ENCODE measurements at places on chromosomes 2 and 18.

- no peak for DNase-seq
Measured at GRCh38 chr2:48993576-48993975, 160.7 kb downstream of the FSHR start.

DNA sequence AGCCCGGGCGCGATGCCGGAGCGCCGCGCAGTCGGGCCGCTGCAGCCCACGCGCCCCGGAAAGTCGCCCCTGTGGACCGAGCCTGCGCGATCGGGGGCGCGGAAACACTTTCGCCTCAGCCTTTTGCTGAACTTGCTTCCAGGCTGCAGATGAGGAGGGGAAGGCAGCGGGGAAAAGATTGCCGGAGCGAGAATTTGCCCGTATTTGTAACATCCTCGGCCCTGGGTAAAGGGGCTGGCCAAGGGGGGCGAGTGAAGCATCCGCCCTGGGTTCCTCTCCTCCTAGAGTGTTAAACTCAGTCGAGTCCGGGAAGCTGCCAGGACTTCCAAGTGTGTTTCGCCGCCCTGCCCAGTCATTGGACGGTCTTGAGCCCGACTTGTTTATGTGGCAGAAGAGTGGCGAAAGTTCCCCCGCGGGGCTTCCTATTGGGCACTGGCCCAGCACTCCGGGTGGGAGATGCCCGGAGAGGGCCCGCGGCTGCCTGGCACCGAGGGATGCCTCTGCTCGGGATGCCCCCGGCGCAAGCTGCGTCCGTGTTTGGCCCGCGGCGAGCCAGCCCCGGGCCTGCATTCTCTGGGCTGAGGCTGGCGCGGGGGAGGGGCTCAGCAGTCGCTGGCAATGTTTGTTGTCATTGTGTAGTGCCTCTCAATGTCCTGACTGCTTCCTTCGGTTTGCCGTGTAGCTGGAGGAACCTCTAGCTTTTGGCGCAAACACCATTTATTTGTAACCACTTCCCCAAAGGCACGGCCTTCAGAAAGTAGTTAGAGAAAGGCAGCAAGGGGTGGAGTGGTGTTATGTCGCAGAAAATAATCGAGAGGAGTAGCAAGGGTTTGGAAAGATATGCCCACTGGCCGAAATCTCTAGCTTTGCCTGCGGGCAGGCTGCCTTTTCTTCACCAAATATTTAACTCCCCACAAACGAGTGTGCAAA is 1.1 kb downstream of the CYBRD1 start:
- DNase-seq: no peak

DNA sequence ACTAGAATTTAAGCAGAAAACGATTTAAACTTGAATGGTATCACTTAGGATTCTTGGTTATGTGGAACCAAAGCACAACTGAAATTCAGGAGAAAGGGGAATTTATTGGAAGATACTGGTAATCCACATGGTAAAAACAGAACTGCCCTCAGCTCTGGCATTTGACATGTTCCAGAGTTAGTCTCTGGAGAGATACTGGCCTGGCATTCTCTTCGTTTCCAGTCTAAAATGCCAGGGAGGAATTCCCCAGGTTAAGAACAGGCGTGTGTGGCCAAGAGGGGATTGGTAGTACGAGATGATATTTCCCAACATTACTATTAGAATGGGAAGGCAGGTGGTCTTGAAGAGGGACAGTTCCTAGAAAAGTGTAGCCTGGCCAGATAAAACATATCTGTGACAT is 68.5 kb upstream of the TXNDC2 start:
- DNase-seq: no peak

DNA sequence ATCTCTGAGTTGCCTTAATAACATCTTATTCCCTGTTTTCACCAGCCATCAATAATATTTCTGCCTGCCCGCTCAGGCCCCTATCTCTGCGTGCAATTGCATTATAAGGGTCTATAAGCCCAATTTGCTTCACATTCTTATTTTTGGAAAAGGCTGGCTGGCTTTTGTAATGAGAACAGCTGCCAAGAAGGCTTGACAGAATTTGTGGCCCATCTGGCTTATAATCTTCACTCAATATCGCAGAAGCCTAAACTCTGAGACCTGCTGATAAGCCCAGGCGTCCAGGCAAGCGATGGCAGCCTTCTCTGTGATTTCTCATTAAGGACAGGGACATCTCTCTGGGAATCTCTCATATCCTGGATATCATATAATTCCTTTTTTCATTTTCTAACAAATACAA is 1618.6 kb upstream of the CELF4 start:
- no peak for DNase-seq

Data from CD4-positive, alpha-beta memory T cell (primary cell).